Right ventricle myocardium superior (tissue), 1 donor: ENCODE measurements at places on chromosomes 6 and 20. TPM values are rescaled to one million over a fixed set of nuclear protein-coding genes. Genes with fewer than 3 reads are reported as not detected.

GCNT2 gene
- total RNA-seq = 37.1 TPM

DNA sequence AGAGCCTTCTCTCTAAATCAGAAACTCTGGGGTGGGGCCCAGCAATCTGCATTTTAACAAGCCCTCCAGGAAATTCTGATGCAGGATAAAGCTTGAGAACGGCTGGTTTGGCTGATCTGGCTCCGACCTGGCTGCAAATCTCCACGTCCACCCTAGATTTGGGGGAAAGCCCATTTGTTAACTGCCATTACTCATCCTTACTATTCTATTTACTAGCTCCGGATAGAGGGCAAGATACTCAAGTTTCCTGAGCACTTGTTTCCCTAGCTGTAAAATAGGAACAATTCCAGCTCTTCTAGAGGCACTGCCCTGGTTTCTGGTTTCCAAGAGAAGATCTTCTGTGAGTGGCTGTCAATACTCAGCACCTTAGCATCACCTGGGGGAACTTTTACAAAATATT lies 44.4 kb downstream of the DAAM2 start:
- DNase-seq = no peak

GRCh38 chr6:31060145-31060544 lies 49.9 kb downstream of the MUC22 start:
- DNase-seq = no peak

DNMT3B gene
- total RNA-seq = 0.22 TPM

HMGCLL1 gene
- total RNA-seq = 2.0 TPM

DNA sequence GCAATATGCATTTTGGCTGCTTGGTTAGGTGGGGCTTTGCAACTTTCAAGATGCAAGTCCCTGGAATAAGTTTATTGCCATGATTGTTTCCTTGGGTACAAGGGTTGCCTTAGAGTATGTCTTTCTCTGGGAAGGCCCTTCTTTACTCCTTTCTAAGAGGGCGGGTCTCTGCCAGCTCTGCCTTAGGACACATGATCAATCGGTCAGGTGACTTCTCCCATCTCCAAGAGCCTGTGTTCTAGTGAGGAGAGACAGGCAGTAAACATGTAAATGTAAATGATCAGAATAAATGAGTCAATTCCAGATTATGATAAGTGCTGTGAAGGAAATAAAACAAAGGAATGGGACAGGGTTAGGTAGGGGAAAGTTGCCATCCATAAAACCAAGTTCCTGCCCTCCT lies 43.2 kb upstream of the BCAS1 start:
- DNase-seq = no peak

RBCK1 gene
- total RNA-seq = 44.2 TPM

TENT5A gene
- 53.5 TPM for total RNA-seq

MOG gene
- 10.3 TPM for total RNA-seq

OVOL2 gene
- not detected for total RNA-seq

ADTRP gene
- total RNA-seq = not detected

- DNase-seq = no peak
These were observed 251.3 kb upstream of the PRND start for GRCh38 chr20:4470375-4470774.

DNA sequence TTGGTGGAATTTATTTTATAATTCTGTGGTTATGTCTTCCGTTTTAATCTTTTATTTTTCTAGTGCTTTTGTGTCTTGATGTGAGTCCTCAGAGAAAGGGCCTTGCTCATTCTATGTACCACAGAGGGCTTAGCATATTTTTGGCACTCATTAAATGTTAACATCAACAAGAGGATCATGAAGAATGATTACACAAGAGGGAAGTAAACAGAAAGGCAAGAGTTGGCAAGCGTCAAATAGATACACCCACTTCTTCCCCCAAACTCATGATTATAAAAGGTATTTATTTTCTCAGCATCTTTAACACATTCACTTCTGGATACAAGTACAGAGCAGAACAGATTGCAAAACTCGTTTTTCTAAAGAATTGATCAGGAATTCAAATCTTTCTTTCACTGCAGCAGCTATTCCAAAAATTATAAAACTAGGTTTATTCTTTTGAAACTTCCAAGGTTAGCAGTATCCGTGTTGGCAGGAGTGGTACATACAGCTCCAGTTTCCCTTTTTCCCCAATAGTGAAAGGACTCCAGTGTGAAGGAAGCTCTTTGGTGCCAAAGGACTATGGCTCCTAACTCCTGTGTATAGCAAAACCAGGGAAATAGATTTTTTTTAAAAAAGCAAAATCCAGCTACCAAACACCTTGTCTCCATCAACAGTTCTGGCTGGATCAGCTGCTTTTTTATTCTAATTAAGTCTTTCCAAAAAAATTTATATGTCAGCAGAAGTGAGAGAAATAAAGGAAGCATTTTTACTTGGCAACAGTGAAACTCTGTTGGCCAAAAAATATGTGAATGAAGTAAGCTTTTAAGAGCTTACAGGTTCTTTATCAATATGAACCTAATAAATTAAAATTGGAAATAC lies 221.9 kb downstream of the ADGRG6 start:
- DNase-seq = no peak

- no peak for DNase-seq
These were observed 99.2 kb upstream of the RREB1 start for GRCh38 chr6:7008451-7008988.

DNA sequence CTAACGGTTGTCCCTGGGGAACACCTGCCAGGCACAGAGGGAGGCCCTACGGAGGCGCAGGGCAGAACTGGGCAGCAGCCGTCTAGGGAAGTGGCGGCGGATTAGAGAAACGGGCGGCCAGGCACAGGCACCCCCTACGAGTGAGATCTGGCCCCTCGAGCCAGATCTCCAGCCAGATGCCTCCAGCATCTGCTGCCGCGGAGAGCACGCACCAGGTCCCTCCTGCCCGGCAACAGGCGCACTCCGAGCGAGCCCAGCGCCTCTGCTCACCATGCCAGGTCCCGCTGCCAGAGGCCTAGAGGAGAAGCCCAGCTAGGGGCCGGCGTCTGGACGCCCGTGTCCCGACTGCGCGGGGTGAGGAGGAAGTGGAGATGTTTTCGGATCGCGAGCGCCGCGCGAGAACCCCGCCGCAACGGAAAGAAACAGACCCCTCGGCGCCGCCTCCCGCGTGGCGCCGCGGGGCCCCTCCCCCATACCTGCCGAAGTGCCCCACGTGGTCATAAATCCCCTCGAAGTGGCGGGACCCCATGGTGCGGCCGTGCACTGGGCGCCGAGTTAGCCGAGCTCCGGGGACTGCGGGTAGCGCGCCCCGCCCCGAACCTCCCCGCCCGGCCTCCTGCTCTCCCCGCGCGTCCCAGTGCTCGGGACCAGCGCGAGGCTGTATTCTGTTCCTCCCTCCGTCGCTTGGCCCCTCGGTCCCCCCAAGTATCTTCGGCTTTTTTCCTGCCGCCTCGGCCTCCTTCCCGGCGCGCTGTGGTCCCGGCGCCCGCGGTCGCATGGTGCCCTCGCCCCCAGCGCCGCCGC lies at the start of gene SLC22A16:
SLC22A16 (minus strand) TSS at position 568 of the 804 bp plus-strand sequence; CDS start at position 529, 39 bp downstream.
- DNase-seq = peak; percentile 44

- DNase-seq = no peak
These were observed 122.6 kb upstream of the MLN start for GRCh38 chr6:33926451-33926850.

PABPC1L gene
- total RNA-seq = 2.7 TPM

DNA sequence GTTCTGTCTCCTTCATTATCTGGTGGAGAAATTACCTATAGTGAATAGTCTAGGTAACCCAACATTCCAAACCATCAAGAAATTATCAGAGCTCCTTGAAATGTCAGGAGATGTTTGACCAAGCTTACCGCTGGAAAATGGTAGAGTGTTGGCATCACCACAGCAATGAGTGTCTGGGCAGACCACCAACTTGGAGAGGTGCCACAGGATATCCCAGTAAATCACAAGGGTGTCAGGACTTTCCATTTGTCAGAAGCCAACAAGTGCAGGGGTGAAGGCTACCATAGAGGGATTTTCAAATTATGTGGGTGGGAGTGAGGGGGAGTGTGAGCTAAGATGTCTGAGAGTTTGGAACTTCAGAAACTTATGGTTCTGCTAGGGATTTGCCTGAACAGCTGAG lies 73.2 kb downstream of the VGLL2 start:
- DNase-seq = peak; percentile 50

GRCh38 chr20:708956-709355 lies 33.4 kb upstream of the SCRT2 start:
- no peak for DNase-seq

- DNase-seq = peak; percentile 67
These were observed at the start of gene TNF for GRCh38 chr6:31575335-31575901. Gene TNF, plus strand, starts transcription at chr6:31575565. Its CDS starts 177 bp downstream, at chr6:31575742.

- DNase-seq = no peak
These were observed 843.9 kb downstream of the QKI start for GRCh38 chr6:164258421-164258820.

DNA sequence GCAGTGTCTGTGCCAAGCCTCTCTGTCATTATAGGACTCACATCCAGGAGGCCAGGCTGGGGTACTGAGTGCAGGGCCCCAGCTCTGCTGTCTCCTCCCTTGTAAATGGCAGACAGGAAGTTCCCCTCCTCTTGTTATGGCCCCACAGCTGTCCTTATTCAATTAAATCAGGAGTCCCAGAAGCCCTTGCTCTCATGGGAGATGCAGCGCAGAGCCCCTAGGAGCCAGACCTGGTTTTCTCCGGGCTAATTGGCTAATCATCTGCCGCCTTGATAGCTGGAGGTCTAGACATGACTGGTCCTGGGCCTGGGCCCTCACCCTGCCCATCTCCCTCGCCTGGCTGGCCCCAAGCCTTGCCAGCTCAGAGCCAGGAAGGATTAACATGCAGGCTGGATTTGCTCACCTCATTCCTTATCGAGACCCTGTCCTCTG lies 172.0 kb downstream of the VEGFA start:
- DNase-seq = no peak

ITCH gene
- 39.9 TPM for total RNA-seq

- no peak for DNase-seq
These were observed 86.1 kb upstream of the SIRPA start for GRCh38 chr20:1809131-1809572.

DNA sequence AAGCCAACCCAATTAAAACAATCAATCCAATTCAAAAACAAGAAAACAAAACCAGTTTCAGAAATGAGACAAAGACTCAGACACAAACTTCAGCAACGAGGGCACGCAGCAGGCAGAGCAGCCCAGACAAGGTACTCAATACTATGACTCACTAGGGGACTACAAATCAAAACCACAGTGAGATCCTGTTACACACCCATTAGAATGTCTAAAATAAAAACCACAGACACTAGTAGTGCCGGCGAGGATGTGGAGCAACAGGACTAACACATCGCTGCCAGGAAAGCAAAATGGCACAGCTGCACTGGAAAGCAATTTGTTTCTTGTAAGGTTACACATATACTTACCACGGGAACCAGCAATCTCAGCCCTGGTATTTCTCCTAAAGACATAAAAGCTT lies 28.4 kb upstream of the MAS1L start:
- DNase-seq = no peak

- DNase-seq = no peak
These were observed 20.4 kb downstream of the MAFB start for GRCh38 chr20:40668449-40669228.

GRCh38 chr6:137873273-137873762 lies 6.3 kb downstream of the TNFAIP3 start:
- peak; percentile 72 for DNase-seq

DNA sequence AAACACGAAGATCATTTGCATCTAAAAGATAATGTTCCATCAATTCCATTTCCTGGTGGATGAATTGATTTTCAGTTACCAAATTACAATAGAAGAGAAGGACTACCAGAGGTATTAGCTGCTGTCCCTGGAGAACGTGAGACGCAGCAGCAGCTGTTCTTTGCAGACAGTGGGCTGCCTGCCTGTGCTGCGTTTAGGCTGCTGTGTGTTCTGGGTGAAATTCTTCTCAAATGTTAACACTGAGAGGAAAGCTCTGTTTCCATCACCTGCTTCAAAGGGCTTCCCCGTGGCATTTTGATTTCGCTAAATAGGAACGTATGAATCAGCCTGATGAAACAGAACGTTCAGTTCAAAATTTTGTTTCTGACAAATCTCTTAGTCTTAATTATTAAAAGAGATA lies 362.2 kb downstream of the C6orf118 start:
- no peak for DNase-seq

DNA sequence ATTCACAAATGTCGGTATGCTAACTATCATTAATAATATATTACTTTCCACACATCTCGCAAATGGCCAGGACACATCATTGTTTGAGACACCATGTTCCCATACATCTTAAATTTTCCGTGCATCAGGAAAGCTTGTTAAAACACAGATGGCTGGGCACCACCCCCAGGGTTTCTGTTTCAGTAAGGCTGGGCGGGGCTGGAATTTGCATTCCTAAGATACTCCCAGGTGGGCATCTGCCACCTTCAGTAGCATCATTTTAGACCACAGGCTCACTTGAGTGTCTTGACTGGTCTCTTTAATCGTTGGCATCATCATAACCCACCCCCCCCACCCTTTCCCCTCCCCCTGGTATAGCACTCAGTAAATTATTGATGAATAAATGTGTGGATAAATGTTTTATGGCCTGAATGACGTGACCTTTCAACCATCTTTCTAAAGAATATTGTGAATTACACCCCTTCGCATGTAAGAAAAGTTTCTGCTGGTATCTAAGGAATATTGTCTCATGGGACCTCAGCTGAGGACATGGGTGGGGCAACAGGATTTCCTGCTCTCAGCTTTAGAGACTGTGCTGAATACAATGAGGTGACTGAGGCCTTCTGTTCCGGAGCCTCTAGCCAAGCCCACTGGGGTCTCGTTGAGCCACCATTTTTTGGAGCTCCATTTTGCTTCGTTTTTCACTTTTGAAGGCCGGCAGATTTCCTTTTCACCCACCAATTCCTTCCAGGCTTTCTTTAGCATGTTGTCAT lies 124.1 kb upstream of the NEDD9 start:
- peak; percentile 46 for DNase-seq

DNA sequence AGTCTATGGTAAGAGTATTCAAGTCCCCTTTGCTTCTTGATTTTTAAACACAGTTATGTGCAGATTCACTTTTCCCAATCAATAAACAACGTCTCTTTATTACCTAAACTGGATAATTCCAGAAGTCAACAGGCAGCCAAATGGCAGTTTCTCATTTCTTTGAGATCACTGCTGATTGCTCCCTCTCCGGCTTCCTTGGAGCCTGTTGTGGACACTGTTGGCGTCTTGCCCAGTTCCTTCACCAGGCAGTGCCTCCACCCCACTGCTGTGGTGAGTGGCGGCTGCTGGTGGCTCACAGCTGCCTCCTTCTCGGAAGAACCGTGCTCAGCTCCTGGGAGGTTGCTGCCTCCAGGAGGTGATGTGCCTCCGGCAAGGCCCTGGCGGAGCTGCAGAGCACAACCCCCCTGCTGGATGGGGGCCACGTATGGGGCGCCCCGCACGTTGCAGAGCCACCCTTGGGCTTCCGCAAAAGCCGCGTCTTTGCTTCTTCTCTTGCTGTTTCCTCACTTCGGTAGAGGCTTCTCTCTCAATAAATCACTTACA lies 105.1 kb upstream of the CNKSR3 start:
- peak; percentile 77 for DNase-seq

- DNase-seq = peak; percentile 69
These were observed 15.8 kb downstream of the KCNQ2 start for GRCh38 chr20:63456429-63457284.
